Activated naive CD4-positive, alpha-beta T cell treated with anti-CD3 and anti-CD28 coated beads for 36 hours (primary cell): ENCODE measurements at places on chromosomes 5 and 9.

DNA sequence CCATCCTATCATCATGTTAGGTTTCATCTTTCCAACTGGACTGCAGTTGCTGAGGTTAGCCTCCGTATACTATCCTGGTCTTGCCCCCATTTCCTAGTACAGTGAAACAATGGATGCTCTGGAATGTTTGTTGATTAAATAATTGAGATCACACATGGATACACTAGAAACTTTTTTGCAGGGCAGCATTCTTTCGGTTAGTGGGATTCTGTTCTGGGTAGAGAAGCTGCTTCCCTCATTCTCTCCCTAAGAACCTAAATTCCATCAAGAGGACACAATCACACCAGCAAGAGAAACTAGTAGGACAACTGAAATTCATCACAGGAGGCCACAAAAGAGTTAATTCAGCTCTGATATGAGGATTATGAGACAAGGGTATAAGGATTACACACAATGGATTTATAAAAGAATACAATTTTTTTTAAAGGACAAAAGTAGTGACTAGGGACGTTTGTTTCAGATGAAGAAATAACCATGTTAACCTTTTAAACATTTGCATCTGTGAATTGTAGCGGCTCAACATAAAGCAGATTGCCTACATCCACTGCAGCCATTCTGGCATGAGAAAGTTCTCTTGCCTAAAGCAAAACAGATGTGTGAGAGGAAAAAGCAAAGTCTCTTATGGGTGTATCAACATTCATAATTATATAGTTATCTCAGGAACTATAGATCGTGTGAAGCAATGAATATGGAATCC is 162.7 kb upstream of the LHFPL2 start:
- no peak for DNase-seq

GRCh38 chr5:103211576-103212561 is 46.7 kb upstream of the MACIR start:
- no peak for DNase-seq

GRCh38 chr5:35101016-35101415 is 53.3 kb upstream of the AGXT2 start:
- no peak for DNase-seq

- no peak for DNase-seq
Observed at GRCh38 chr5:87383216-87383615, 29.5 kb downstream of the CCNH start.

GRCh38 chr5:81420039-81420667 is 26.2 kb upstream of the ACOT12 start:
- DNase-seq, result peak; percentile 36

DNA sequence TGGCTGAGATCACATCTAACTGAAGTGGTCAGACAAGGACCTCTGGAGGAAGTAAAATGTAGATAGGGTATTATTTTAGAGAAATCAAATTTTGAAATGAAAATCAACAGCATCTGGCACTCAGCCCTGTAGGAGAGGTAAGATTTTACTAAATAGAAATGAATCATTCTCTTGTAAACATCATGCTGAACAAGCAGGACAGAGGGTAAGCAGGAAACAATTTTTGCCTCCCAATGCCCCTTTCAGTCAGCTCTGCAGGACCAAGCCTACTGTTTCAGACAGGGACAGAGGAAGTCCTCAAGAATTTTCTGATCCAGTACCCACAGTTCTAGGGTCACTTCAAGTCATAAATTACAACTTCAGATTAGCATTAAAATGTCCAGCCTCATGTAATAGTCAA is 190.1 kb downstream of the ESM1 start:
- no peak for DNase-seq

GRCh38 chr9:23775549-23775948 is 50.5 kb downstream of the ELAVL2 start:
- DNase-seq, result no peak

GRCh38 chr9:113876151-113876992 is at the start of gene ZNF618:
Gene ZNF618 (plus strand): TSS chr9:113876309. CDS start chr9:113876381, 72 bp downstream.
- DNase-seq, result no peak

DNA sequence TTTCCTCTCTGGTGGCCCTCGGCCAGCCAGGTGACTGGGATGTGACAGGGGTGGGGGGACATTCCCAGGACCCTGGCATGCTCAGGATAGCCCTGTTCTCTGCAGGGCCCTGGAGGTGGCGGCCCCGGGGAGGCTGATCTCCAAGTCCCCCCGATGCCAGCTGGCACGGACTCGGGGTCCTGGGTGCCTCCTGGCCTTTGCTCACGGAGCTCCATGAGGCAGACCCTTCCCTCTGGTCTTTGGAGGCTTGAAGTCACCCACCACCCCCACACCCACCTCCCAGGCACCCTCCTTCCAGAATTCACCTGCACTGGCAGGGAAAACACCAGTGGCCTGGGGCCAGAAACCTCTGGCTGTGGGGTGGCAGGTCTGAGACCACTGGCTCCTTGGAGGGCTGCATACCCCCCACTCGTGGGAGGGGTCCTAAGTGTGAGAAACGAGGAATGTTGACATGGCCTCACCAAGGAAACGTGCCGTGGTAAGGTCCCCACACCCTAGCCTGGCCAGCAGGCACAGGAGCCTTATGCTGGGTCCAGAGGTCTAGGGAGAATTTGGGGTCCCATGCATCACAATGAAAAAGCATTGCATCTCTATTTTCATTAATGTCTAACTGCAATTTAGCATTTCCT is 130.8 kb upstream of the FAM120A start:
- DNase-seq, result no peak

DNA sequence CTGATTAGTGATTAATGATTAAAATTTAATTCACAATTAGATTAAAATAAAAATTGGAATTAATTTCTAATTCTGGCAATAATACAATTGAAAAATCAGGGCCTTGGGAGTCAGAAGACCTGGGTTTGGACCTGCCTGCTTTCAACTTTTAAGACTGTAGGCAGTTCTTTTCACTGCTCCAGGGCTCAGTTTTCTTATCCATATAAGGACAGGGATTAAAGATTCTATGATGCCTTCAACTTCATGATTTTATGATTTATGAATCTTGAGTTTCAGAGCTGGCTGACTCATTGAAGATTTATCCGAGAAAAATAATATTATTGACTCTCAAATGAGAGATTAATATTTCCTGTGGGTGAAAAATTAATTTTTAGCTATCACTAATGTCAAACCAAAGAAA is 208.6 kb upstream of the ANKH start:
- DNase-seq, result no peak

DNA sequence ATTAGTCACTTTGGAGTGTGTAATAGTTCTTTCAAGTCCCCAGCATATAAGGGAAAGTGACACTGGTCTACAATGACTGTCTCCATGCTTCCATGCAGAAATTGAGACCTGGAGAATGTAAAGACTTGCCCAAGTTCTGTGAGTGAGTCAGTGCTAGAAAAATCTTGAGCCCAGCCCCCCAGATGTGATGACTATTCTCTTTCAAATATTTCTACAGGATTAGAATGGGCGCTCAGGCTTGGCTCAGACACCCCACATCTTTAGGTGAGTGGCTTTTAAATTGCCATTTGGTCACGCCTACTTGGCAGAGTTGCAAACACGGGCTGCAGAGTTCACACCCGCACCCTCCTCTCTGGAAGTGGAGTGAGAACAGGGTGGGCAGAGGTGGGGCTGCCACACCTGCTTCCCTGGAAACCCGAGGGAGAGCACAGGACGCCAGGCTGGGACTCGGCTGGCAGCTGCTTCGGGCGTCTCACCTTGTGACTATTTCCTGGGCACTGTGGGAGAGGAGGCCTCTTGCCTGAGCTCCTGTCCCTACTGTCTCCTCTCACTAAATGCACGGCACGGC is 37.6 kb downstream of the ROPN1L start:
- no peak for DNase-seq

- DNase-seq, result no peak
Observed at GRCh38 chr5:33867241-33867640, 24.5 kb downstream of the ADAMTS12 start.

GRCh38 chr5:171544913-171545765 is 125.7 kb downstream of the FGF18 start:
- DNase-seq, result no peak

DNA sequence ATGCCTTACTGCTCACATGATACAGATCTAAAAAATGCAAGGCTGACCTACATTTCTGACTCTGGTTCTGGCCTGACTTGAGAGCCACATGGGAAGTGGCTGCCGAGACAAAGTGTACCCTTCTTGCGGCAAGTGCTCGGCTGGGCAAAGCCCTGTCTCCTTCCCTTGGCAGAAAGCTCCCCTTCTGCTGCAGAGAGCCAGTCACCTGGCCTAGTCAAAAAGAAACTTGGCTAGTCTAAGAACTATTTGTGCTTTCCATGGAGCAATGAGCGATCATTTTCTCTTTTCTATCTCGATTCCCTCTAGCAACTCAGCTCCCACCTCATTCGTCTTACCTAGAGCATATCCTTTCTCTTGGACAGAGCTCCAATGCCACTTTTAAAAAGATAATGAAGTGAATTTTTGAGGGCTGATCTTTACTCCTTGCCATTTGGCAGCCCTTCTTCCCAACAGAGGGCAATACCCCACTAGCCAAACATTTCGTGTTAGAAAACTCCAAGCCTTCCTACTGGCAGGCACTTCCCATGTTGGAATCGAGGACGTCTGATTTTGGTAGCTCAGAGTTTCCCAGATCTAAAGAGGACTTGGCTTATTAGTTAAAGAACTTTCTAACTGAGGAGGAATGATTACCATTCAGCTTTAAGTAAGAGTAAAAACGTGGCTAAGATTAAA is 108.1 kb upstream of the PRRC1 start:
- DNase-seq, result no peak

DNA sequence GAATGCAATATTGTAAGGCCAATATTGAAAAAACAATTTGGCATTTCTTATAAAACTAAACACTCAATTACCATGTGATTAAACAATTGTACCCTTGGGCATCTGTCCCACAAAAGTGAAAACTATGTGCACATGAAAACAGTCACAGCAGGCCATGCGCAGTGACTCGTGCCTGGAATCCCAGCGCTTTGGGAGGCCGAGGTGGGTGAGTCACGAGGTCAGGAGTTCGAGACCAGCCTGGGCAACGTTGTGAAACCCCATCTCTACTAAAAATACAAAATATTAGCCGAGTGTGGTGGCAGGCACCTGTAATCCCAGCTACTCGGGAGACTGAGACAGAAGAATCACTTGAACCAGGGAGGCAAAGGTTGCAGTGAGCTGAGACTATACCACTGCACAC is 343.7 kb downstream of the DMRTA1 start:
- DNase-seq, result no peak

- no peak for DNase-seq
Observed at GRCh38 chr5:156981481-156981880, 18.5 kb upstream of the TIMD4 start.

DNA sequence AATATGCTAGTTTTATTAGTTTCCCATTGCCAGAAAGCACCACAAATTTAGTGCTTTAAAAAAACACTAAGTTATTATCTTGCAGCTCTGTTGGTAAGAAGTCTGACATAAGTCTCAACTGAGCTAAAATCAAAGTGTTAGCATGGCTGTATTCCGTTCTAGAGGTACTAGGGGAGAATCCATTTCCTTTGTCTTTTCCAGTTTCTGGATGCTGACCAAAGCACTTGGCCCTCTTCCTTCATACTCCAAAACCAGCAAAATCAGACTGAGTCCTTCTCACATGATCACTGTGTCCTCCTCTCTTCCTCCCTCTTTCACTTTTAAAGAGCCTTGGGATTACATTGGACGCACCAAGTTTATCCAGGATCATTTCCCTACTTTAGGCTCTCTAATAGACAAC is 9.5 kb downstream of the CDH18 start:
- no peak for DNase-seq

DNA sequence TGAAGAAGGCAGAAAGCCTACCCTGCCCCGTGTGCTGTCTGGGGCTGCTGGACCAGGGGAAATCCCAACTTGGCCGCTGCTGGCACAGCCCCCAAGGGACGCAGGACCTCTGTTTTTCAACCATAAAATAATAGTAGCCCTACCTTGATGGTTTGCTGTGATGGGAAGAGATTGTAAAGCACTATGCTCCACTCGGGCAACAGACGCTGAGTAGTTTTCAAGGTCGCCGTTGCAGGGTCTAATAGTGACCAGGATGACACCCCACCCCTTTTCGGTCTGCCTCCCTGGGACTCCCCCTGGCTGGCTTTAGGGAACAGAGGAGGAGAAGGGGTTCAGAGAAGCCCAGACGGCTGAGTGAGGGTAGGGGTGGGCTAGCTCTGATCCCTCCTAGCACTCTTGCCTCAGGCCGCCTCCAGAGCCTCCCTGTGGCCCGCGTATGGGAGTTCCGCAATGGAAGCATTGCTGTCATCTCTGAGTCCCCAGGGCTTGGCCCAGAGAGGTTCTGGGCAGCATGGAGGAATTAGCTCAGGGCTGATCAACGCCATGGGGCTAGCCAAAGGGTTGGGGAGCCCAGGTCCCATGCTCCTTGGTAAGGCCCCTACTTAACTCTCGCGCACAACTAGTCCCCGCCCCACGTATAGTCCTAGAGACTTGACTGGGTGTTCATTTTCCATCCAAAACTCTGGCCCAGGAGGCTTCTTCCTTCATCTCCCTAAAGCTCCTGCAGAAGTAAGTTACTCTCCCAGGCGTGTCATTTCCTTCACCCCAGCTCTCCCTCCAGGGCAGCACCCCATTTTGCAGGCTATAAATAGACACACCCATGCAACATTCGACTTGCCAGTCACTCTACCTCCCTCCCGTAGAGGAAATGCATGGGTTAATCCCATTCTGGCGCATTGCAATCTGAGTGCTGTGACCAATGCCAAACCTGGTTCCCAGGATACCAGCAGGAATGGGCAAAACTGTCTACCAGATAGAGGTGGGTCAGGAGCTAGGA is 1.1 kb upstream of the IRF1 start:
- peak; percentile 70 for DNase-seq

DNA sequence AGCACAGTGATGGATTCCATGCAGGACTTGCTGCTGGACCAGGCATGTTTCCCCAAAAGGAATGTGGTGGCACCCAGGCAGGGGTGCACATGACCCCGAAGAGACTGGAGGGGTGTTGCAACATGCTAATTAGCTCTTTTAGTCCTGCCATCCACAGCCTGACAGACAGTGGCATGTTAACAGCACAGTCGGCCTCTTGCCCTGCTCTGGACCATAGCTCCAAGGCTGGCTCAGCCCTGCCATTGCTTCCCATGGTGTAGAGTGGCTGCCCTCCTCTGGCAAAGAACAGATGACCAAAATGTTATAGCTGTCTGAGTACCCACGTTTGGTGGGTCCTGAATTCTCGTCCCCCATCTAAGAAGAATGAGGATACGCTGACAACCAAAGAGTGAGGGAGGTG is 736.4 kb upstream of the PTPRD start:
- no peak for DNase-seq
